ENCODE measurements at places on chromosomes 13 and 19.

GRCh38 chr13:32209652-32210051, 105.5 kb downstream of the ZAR1L start:
- peak; percentile 21 for DNase-seq

DNA sequence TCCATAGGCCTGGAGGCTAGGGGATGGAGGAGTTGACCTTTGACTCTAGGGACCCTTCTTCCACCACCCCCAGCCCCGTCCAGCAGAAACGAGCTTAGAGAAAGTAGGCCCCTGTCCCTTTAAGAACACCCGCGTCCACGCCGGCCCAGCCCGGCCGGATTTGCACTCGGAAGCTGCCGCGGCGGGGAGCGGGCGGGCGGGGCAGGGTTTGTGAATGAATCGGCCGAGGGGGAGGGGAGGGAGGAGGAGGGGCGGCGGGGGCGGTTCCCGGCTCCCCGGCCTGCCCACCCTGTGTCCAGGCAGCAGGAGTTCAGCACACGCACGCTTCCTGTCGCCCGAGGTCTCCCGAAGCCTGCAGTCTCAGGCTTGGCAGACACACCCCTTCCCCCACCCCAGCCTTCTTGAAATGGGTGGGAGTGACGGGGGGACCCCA, 1.5 kb downstream of the UNC13A start:
- DNase-seq, result no peak

- DNase-seq, result no peak
Measured at GRCh38 chr13:106660746-106661625, 93.0 kb upstream of the ARGLU1 start.

DNA sequence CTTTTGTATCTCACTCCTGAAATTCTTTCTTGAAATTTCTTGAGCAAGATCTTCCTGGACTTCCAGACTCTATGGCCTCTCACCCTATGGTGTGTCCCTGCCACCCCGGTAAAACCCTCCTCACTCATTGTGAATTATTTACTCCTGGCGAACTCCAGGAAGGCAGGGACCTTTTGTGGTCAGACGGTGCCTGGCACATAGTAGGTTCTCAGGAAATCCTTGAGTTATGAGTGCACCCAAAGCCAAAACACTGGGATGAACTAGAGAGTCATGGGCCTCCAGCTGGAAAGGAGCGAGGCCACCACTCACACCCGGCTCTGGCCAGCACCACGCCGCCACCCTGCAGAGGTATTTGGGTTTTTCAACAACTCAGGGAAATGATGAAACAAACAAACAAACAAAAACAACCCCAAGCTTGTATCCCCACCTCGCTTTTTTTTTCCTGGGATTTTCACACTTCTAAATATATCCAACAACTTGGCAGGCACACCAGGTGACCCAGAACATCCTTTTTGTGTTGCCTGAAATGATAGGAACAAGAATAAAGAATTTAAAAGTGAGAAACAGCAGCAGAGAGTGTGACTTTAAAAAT, 11.2 kb downstream of the HPN start:
- no peak for DNase-seq

DNA sequence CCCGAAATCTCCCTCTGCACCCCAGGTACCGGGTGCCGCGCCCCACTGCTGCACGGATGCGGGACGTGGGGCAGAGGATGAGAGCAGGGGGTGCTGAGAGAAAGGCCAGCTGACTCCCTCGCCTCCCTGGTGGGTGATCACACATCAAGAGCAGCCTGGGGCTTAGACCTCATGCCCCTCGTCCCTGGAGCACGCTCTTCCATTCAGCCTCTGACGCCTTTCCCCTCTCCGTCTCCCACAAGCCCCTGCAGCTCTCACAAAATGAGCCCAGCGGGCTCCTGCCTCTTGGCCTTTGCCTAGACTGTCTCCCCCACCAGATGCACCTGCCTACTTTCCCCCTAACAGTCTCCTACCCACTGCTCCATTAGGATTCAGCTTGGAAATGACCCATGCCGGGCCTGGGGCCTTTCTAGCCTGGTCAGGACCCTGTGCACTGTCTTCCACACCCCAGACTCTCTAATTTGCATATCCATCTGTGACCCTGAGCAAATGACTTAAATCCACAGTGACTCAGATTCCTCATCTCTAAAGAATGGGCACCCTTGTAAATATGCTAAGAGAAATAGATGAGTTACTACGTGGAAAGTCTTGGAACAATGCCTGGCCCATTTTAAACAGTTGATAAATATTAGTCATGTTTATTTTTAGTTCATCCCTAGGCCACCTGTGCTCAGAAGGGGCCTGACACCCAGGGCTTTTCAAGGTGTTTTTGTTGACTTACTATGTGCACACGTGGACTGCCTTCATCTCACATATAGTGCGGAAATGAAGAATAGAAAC, 582 bp upstream of the PTPRH start:
- DNase-seq, result peak; percentile 93
